Pulmonary artery endothelial cell (primary cell): ENCODE measurements at places on chromosomes 1 and 21. TPM values are rescaled to one million over a fixed set of nuclear protein-coding genes. Genes with fewer than 3 reads are reported as not detected.

- no peak for DNase-seq
Observed at GRCh38 chr1:218255090-218255489, 30.0 kb upstream of the RRP15 start.

GRCh38 chr1:115469703-115470476 is 131.8 kb upstream of the NGF start:
- DNase-seq = no peak

GRCh38 chr1:94101613-94102525 is 19.1 kb downstream of the ABCA4 start:
- DNase-seq = no peak

DNA sequence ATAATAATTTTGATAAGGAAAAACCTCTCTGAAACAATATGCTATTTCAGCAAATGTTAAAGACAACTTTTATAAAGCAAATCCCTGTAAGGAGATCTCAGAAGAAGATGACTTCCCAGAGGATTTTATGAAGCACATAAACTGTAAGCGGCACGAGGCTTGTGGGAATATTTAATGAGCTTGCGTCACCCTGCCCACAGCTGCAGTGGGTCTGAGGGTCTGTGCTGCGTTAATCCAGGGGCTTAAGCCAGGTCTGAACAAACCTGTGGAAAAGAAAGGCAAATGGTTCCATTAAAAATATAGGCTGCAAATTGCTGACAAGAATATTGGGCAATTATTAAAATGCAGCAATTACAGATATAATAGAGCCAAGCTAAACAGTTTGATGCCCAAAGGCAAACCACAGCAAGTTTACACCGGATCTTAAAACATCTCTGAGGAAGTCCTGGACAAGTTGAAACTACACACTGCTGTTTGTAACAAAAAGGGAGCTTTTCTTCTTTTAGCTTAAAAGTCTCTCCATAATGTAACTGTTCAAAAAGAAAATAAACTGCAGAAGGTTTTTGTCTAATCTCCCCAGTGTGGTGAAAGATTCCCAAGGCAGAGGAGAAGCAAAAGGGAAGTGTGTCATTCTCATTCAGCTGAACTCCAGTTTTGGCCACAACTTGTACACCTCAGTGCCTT is 21.8 kb downstream of the TGFBR3 start:
- no peak for DNase-seq

- DNase-seq = no peak
Observed at GRCh38 chr1:33711511-33711910, 152.4 kb upstream of the HMGB4 start.

GRCh38 chr21:40840401-40841125 is 6.4 kb downstream of the DSCAM start:
- no peak for DNase-seq

- no peak for DNase-seq
Observed at GRCh38 chr1:58249737-58250586, 296.6 kb downstream of the OMA1 start.

GRCh38 chr1:3055051-3055450 is 14.0 kb upstream of the PRDM16 start:
- DNase-seq = no peak

GRCh38 chr21:37769656-37770055 is 146.6 kb downstream of the KCNJ6 start:
- DNase-seq = no peak

DNA sequence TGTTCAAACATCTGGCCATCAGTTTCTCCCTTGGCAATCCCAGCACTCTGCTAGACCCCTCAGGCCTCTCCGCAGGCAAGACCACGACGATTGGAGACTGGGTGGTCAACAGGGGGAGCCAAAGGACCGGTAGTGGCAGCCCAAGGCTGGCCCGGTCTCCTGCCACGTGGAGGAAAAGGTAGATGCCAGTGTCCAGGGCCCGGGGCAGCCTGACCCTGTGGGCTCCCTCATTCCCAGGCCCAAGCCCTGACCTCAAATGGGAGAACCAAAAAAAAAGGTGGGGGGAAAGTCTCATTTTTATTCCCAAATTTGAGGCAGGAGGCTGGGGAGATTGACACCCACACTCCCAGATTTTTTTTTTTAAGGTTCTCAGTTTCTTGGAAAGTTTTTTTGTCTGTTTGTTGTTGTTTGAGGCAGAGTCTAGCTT is 24.8 kb downstream of the S100A6 start:
- DNase-seq = peak; percentile 27

DNA sequence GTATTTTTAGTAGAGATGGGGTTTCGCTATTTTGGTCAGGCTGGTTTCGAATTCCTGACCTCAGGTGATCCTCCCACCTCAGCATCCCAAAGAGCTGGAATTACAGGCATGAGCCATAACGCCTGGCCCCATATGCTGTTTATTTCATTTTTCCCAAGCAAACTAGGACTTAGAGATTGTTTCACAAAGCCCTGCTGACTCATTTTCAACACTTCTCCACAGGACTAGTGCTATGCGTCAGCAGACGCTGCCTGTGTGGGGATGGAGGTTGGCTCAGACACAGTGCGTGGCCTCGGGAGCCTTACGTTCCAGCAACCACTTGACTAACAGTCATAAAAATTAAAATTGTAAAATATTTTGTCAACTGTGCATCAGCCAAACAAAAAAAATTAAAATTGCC is 22.7 kb downstream of the PKNOX1 start:
- DNase-seq = no peak

Gene CRNN
- total RNA-seq = not detected in 2 replicates

Gene C8B
- not detected in 2 replicates for total RNA-seq

Gene ACKR1
- 0.86 TPM in 1 of 2 replicates, not detected in the other for total RNA-seq
